ENCODE measurements at places on chromosomes 11 and 22. TPM values are rescaled to one million over a fixed set of nuclear protein-coding genes. Genes with fewer than 3 reads are reported as not detected.
A peak's percentile ranks its signal among the peaks of the same experiment; 100 is the strongest.

DNA sequence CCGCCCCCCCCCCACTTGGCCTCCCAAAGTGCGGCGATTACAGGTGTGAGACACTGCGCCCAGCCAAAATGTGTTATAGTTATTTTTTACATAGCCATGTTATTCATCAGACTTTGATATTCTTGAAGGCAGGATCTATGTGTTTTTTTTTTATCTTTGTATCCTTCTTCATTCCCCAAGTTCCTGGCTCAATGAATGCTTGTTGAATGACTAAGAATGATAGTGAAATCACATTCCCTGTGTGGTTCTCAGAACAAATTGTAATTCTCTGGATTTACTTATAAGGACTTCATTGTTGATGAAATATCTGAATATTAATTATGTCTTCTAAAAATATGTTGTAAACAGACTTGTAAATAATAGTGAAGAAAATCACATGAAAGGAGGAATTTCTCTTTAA lies 33.5 kb downstream of the MMP7 start:
- peak; percentile 55 for DNase-seq

- DNase-seq, result peak; percentile 43
These were observed 201.6 kb upstream of the SORL1-AS1 start for GRCh38 chr11:121654259-121654842.

GRCh38 chr22:45465633-45466032 lies 37.0 kb upstream of the FBLN1 start:
- no peak for DNase-seq

- peak; percentile 10 for DNase-seq
These were observed 49.2 kb upstream of the EMID1 start for GRCh38 chr22:29156507-29156906.

GRCh38 chr11:115154355-115154736 lies 349.9 kb downstream of the CADM1 start:
- DNase-seq, result no peak

- DNase-seq, result peak; percentile 44
These were observed 1.3 kb upstream of the SSH3 start for GRCh38 chr11:67301951-67302516.

Gene CXCR5
- total RNA-seq, result not detected

- DNase-seq, result no peak
These were observed 5.9 kb downstream of the IL10RA start for GRCh38 chr11:117992136-117992535.

- no peak for DNase-seq
These were observed 59.0 kb downstream of the TMPRSS5 start for GRCh38 chr11:113647108-113647507.

DNA sequence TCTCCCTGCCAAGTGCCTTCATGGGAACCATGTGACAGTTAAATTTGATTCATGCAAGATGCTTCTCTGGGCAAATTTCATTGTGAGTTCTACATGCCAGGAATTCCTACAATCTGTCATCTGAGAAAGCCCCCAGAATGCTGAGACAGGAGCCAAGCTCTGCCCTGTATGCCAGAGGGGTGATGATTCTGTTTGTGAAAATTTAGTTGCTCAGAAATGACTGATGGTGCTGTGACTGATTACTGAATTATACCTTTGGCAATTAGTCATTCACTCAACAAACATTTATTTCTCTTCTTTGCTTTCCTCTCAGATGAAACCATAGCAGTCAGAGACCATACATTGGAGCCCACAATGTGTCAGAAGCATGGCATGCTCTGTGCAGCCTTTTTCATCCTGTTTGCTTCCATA lies 69.0 kb upstream of the ZBED5 start:
- DNase-seq, result peak; percentile 59

DNA sequence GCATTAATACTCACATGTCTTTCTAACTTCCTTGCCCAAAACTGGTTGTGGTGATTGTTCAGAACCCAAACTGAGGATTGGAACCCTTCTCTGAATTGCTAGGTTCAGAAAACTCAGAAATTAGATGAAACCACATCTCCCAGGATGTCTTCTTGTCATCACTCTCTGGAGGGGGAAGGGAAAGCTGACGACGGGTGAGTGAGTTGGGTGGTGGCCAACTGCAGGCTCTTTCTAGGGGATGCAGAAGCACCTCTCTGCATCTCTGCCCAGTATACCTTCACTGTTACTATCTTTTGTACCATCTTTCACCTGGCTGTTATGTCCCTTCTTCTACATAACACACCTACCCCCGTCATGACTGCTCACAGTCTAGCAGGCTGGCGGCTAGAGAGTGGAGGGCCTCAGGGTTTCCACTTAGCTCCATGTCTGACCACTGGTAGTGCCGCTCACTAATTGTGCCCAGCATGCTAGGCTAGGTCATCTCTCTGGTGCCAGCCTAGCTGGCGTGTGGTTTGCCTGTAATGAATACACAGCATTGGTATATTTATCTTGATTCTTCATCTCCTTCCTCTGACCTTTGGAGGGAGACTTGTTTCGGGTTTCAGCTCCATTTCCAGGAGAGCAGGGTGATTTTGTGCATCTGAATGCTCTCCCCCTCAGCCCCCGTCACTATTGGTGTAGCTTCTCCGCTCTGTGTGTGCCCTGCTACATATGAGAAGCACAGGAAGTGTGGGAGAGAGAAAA lies 7.3 kb downstream of the GRAMD1B start:
- DNase-seq, result no peak

DNA sequence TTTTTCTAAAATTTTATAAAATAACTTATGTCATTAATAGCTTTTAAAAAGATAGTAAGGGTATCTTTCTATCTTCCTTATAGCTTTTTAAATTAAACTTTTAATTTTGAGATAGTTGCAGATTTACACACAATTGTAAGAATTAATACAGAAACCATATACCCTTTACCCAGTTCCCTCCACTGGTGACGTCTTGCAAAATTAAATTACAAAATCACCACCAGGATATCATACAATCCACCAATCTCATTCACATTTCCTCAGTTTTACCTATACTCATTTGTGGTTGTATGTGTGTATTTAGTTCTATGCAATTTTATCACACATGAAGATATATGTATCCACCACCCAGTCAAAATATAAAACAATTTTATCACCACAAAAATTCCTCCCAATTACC lies 10.0 kb downstream of the SBF2 start:
- DNase-seq, result no peak

Gene BMAL1
- 41.7 TPM for total RNA-seq

Gene EMID1
- not detected for total RNA-seq

DNA sequence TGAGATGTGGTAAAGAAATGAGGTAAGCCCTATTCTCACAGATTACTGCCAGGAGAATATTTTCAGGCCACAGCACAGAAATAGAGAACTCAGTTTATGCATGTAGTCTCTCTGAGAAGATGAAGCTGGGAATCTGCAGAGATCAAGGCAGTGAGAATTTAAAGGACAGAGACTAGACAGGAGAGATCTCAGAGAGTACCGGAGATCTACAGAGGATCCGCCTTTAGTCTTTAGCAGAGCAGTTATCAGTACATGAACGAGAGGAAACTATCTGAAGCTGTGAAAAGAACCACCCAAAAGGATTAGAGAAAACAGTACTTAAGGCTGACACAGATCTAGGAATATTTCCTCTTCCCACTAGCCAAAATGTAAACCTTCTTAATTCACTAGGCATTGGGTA lies 101.5 kb downstream of the DLG2 start:
- no peak for DNase-seq

GRCh38 chr11:79006854-79007253 lies 432.2 kb upstream of the NARS2 start:
- no peak for DNase-seq

- no peak for DNase-seq
These were observed 252.6 kb upstream of the B3GAT1 start for GRCh38 chr11:134664447-134665187.

Measured in GM23248 (cell line).